ENCODE measurements at places on chromosomes 5 and 9.

DNA sequence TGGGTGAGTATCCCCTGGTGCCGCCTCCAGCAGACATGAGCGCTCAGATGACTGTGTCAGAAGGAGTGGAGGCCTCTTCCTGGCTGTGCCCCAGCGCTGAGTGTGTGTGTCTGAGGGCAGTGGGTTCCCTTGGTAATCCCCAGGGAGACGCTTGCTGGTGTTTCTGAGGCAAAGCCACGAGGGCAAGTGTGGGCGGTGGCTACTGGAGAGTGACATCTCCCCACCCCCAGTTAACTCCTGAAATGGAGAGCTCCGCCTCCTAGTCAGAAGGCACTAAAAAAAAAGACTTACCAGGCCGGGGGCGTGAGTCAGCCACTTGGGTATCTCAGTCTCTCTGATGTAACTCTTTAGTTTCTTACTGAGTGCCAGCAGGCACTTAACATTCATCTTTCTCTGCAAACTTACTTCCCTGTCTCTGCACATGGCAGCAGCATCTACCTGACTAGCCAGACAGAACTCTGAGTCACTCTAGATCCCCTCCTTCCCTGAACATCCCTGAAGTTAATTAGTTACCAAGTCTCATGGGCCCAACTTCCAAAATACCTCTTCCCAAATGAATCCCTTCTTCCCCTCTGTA, 19.3 kb downstream of the ORM2 start:
- DNase-seq, result peak; percentile 68

DNA sequence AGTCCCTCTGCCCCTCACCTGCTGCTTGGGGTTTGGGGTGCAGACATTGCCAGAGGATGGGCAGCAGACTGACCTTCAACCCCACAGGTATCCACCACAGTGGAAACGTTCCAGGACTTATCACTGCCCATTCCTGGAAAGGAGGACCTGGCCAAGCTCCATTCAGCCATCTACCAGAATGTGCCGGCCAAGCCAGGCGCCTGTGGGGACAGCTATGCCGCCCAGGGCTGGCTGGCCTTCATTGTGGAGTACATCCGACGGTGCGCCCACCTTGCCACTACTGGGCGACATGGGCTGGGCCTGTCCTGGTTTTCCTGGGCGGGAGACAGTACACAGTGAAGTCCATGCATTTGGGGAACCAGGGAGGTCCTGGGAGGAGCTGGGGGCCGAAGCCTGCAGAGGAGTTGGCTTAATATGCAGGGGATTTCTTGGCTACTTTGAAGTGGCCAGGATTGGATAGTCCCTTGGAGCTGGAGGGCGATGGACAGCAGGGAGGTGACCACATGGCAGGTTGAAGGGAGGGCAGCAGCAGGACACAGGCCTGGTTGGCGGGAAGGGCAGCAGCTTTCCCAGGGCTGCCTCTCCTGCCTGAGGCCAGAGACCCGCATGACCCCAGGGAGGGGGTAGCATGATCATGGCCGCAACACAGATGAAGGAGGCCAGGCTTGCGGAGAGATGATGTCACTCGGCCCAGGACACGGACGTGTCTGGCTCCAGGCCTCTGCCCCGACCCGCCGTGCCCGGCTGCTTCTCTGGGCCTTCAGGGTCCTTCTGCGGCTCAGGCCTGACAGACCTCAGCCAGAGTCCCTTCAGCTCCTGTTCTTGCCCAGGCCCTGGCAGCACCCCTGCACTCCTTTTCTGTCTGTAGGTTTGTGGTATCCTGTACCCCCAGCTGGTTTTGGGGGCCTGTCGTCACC, 34.6 kb downstream of the USP20 start:
- DNase-seq, result no peak

DNA sequence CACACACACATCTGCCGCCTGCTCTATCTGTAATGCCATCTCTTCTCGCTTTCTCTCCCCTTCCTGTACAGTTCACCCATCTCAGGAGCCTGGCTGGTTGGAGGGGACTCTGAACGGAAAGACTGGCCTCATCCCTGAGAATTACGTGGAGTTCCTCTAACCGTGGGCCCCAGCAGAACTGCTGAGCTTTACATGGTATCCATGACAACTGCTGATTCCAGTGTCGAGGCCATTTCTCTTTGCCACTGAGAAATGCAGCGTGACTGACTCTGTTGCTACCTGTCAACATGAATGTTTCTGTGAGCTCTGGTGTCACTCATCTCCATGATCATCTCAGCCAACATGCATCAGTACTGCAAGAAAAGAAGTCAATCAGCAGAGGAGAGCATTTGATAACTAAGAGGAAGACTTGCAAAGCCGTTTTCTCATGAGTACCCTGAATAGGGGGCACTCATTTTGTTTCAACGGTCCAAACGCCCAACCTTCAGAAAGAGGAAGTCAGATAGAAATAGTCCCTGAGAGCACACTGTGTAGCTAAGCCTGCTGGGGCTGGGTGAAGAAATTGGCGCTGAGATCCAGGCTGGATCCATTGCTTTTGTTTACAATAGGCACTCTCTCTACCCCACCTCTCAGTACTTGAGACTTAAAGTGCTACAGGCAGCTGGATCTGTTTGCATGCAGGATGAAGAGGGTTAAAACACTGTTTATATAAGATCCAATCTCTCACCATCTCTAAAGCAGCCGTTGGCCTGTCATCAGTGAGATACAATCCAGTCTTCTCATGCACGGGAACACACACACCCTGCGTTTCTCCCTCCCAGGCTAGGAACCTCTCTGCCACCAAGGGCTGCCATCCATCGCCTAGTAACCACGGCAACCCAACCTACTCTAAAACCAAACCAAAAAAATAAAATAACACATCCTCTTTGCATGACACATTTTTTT, 180.9 kb downstream of the NR3C1 start:
- DNase-seq, result no peak

DNA sequence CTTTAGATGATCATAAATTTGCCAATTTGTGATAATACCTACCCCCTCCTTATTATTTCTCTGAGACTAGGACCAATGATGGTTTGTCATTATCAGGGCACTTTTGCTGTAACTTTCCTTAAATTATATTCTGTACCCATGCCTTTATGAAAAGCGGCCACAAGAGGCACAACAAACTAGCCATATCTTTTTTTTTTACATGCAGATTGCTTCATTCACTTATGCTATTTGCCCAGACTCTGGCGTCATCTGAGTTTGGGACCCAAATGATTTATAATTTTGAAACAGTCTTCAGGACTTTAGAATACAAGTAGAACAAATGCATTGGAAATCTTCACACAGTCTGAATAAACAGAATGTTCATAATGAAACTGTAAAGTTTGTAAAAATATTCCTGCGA, 408.1 kb downstream of the MAT2B start:
- DNase-seq, result no peak

DNA sequence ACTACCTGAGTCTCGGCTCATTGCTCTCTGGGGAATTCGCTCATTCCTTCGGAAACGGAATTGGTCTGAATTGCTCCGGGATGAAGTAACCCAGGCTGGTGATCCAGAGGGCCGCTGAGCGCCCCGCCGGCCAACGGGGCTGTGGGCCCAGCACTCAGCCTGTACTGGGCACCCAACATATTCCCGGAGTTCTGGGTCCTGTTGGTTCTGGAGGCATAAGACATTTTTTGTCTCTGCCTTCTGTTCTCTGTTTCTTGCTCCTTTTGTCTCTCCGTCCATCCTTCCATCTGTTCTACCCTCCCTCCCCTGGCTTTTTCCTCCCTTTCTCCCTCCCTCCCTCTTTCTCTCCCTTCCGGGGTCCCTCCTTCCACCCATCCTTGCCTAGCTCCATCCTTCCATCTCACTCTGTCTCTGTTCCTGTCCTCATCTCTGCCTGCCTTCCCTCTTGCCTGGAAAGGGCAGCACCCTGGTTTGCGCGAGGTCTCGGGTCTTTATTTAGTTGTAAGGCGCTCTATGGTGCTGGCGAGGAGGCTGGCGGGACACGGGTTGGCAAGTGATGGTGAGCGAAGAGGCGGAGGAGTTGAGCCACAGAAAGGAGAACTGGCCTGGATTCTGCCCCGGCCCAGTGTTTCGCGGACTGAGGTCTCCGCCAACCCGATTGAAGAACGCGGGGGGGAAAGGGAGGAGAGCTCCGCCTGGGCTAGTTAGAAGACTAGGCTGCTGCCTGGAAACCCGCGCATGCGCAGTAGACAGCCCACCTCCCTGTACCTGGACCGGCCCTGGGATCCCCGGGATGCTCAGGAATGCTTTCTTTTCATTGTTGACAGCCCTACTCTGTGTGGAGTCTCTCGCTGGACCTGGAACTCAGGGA, 1468.0 kb downstream of the FOXD4L5 start:
- peak; percentile 78 for DNase-seq

DNA sequence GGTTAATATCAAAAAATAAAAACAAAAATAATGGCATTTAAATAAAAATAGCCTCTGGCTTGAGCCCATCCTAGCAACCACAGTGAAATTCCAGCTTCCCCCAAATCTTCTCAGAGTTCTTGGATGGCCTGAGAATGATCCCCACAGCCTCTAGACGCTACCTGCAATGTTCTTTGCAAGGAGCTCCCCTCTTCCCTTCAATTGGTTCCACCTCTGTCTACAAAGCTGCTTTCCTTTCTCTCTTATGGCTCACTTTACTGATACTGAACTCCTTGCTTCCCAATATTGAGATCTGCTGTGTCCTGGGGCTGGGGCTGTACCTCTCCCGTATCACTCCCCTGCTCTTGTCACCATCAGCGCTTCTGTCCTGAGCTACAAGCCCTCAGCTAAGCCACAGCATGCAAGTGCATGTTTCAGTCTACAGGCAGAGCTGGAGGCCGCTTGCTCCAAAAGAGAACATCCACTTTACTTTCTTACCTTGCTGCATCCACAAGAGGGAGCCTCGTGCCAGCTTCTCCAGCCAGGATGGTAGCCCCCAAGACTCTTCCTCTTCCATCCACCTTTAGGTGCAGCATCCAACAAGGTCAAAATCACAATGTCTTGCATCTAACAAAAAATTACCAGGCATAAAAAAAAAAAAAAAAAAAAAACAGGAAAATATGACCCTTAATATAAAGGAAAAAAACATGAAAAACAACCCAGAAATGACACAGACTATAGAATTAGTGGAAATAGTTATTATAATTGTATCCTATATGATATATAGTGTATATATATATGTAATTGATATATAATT, 57.4 kb upstream of the PRSS3 start:
- no peak for DNase-seq

Data from activated CD8-positive, alpha-beta memory T cell treated with anti-CD3 and anti-CD28 coated beads for 48 hours (primary cell).